ENCODE measurements at places on chromosomes 5 and 9.
A peak's percentile ranks its signal among the peaks of the same experiment; 100 is the strongest.

GRCh38 chr9:16720386-16720785 is 150.1 kb downstream of the BNC2 start:
- DNase-seq = no peak

GRCh38 chr5:157718519-157718918 is 12.7 kb upstream of the THG1L start:
- peak; percentile 17 for DNase-seq

DNA sequence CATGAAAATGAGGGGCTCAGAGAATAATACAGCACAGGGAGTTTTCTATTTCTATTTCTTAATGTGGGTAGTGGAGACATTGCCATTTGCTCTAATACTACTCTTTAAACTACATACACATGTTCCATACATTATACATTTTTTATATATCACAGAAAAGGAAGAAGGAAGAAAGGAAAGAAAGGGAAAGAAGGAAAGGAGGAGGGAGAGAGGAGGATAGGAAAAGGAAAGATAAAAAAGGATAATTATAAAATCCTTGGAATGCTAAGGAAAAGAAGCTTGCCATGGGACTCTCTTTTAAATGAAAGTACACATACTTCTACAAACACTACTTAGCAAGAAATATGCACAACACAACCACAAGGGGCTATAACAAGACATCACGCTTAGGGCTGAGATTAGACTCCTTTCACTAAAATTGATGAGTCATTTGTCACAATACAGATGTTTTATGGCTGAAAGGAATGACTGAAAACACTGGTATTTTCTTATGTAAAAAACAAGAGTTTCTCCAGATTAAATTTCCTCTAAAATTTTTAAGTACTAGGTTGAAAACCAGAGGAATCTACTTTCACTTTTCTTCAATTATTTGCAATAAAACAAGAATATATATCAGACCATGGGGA is 219.8 kb downstream of the ARL15 start:
- DNase-seq = no peak

- DNase-seq = peak; percentile 86
Observed at GRCh38 chr9:108056084-108056804, 566.7 kb upstream of the KLF4 start.

Measured in foreskin keratinocyte (primary cell).